Type B pancreatic cell (in vitro differentiated cells): ENCODE measurements at places on chromosomes 16 and 17.

- H3K4me3 ChIP-seq = no peak overlapping the region
- H3K27ac ChIP-seq = no peak overlapping the region
Measured at GRCh38 chr16:87312008-87312407, 5.2 kb downstream of the C16orf95 start.

- H3K27ac ChIP-seq = no peak overlapping the region
- no peaks in the 10 kb centered on the region for H3K36me3 ChIP-seq
- no peaks in the 10 kb centered on the region for H3K4me1 ChIP-seq
- no peak for DNase-seq
- no peak overlapping the region for H3K4me3 ChIP-seq
- H3K27me3 ChIP-seq = no peaks in the 10 kb centered on the region
Measured at GRCh38 chr17:18025945-18026776, 12.8 kb downstream of the ATPAF2 start.

GRCh38 chr16:50247123-50247905, 19.0 kb upstream of the ADCY7 start:
- peaks cover 11% of the 10 kb centered on the region for H3K4me1 ChIP-seq
- peak overlapping the region; percentile 66 for H3K27ac ChIP-seq
- H3K36me3 ChIP-seq = no peaks in the 10 kb centered on the region
- peak overlapping the region; percentile 83 for H3K4me3 ChIP-seq
- no peaks in the 10 kb centered on the region for H3K27me3 ChIP-seq

- no peak for DNase-seq
- no peaks in the 10 kb centered on the region for H3K27me3 ChIP-seq
- peaks cover 20% of the 10 kb centered on the region for H3K4me1 ChIP-seq
- no peak overlapping the region for H3K4me3 ChIP-seq
Measured at GRCh38 chr16:54487933-54488332, 201.3 kb upstream of the IRX3 start.

GRCh38 chr17:78342449-78343186, 17.3 kb downstream of the SOCS3 start:
- H3K4me1 ChIP-seq = peaks cover 12% of the 10 kb centered on the region
- peak overlapping the region; percentile 11 for H3K4me3 ChIP-seq
- peaks cover 19% of the 10 kb centered on the region for H3K27me3 ChIP-seq
- H3K36me3 ChIP-seq = no peaks in the 10 kb centered on the region

- H3K36me3 ChIP-seq = peaks cover 30% of the 10 kb centered on the region
- H3K4me3 ChIP-seq = no peak overlapping the region
Measured at GRCh38 chr17:57311281-57312216, 55.2 kb downstream of the MSI2 start.

GRCh38 chr16:78520470-78520869, 421.0 kb downstream of the WWOX start:
- H3K36me3 ChIP-seq = peaks cover 3% of the 10 kb centered on the region
- DNase-seq = no peak
- no peak overlapping the region for H3K4me3 ChIP-seq
- no peaks in the 10 kb centered on the region for H3K27me3 ChIP-seq
- H3K27ac ChIP-seq = no peak overlapping the region

DNA sequence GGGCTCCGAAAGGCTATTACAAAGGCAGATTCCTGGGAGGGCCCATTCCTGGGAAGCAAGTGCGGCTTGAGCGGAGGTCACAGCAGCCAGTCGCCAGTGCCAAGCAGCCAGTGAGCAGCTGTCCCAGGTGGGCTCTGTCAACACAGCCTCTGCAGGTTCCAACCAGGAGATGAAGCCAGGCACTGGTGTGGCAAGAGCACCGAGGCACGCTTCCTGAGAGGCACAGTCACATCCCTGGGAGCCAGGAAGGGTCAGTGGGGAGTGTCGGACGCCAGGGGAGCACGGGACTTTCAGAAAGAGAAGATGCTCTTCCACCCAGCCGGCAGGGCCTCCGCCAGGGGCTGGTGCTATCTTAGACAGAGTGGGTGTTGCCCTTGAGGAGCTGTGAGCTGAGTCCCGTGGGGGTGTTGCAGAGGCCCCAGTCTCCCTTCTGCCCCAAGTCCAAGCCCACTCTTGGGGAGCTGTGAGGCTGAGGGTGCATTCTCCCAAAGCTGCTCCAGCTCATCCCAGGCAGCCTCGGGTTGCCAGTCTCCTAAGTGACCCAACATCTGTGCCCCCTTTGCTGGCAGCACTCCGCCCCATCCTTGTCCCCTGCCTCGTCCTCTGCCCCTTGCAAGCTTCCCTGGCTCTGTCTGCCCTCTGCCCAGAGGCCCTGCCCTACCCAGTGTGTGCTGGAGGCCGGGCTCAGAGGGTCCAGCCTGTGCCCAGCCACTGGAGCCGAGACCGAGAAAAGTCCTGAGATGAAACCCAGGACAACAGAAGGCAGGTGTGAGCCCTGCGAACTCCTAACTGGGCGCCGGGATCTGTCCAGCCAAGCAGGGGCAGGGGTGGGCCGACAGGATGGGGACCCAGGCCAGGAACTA, 6.6 kb downstream of the UBALD1 start:
- peak overlapping the region; percentile 16 for H3K27ac ChIP-seq
- no peaks in the 10 kb centered on the region for H3K4me1 ChIP-seq
- peaks cover 4% of the 10 kb centered on the region for H3K36me3 ChIP-seq
- no peak overlapping the region for H3K4me3 ChIP-seq
- no peak for DNase-seq
- no peaks in the 10 kb centered on the region for H3K27me3 ChIP-seq

DNA sequence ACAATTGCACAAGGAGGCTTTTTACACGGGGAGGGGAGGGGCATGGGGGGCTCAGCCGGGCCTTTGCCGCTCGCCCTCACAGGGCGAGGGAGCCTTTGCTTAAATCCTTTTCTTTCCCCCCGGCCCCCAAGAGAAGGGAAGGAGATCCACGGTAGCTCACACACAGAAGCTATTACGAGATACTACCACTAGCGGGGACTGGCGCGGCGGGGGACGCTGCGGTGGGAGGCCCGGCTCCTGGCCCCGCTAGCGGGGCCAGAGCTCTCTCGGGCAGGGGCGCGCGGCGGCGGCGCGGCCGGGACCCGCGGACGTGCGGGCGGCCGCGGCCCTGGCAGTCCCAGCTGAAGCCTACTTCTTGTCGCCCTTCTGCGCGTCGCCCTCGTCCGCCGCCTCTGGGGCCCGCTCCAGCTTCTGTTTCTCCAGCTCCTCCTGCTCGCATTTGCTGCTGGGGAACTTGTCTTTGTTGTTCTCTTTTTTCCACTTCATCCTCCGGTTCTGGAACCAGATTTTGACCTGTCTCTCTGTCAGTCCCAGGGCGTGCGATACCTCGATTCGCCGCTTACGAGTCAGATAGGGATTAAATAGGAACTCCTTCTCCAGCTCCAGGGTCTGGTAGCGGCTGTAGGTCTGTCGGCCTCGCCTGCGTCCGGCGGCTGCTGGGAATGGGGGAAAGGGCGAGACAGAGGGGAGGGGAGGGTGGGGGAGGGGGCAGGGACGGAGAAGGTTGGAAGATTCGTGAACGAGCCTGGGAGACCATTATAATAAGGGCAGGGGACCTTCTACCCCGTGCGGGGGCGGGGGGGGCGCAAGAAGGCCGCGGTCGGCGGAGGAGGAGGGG, 2.0 kb downstream of the HOXB8 start:
- DNase-seq = no peak
- peaks cover 90% of the 10 kb centered on the region for H3K27me3 ChIP-seq
- H3K27ac ChIP-seq = peak overlapping the region; percentile 92
- H3K36me3 ChIP-seq = no peaks in the 10 kb centered on the region
- peaks cover 33% of the 10 kb centered on the region for H3K4me1 ChIP-seq
- H3K4me3 ChIP-seq = peak overlapping the region; percentile 92

GRCh38 chr16:87712184-87712762, 53.5 kb downstream of the KLHDC4 start:
- H3K4me1 ChIP-seq = no peaks in the 10 kb centered on the region
- H3K27ac ChIP-seq = no peak overlapping the region
- H3K36me3 ChIP-seq = no peaks in the 10 kb centered on the region

GRCh38 chr16:1922357-1922756, 4.1 kb upstream of the HS3ST6 start:
- DNase-seq = no peak
- peak overlapping the region; percentile 16 for H3K27ac ChIP-seq
- peaks cover 54% of the 10 kb centered on the region for H3K27me3 ChIP-seq
- peaks cover 9% of the 10 kb centered on the region for H3K4me1 ChIP-seq
- peak overlapping the region; percentile 57 for H3K4me3 ChIP-seq

- no peak for DNase-seq
- peaks cover 8% of the 10 kb centered on the region for H3K27me3 ChIP-seq
- no peak overlapping the region for H3K27ac ChIP-seq
- no peaks in the 10 kb centered on the region for H3K36me3 ChIP-seq
- H3K4me3 ChIP-seq = no peak overlapping the region
- peaks cover 17% of the 10 kb centered on the region for H3K4me1 ChIP-seq
Measured at GRCh38 chr17:58330997-58331814, 2.6 kb upstream of the TSPOAP1 start.

- no peaks in the 10 kb centered on the region for H3K36me3 ChIP-seq
- DNase-seq = no peak
- no peak overlapping the region for H3K27ac ChIP-seq
- no peak overlapping the region for H3K4me3 ChIP-seq
Measured at GRCh38 chr17:44637066-44637465, 19.2 kb upstream of the MEIOC start.

GRCh38 chr16:4318451-4318910, 2.6 kb downstream of the GLIS2 start:
- H3K27me3 ChIP-seq = peaks cover 10% of the 10 kb centered on the region
- DNase-seq = no peak
- peaks cover 11% of the 10 kb centered on the region for H3K4me1 ChIP-seq

DNA sequence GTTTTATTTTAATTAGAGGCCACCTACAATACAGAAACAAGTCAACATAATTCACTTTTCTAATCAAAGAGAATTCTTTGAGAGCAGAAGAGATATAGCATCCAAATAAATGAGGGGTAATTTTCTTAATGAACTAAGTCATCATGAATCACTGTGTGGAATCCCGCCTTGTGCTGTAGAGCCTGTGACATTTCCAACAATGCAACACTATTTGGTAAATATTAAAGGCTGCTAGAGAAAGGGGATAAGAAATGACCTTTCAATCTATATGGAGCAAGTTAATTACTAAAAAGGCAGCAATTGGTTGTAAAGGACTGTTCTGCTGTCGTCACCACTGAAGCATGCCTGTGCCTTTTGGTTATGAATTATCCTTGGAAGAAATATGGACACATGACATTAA, 345.7 kb upstream of the MAF start:
- DNase-seq = no peak
- no peak overlapping the region for H3K4me3 ChIP-seq
- H3K36me3 ChIP-seq = no peaks in the 10 kb centered on the region
- no peak overlapping the region for H3K27ac ChIP-seq

GRCh38 chr16:71456801-71457200, 5.2 kb downstream of the ZNF23 start:
- no peaks in the 10 kb centered on the region for H3K27me3 ChIP-seq
- no peak for DNase-seq
- no peaks in the 10 kb centered on the region for H3K4me1 ChIP-seq
- no peak overlapping the region for H3K4me3 ChIP-seq
- peaks cover 41% of the 10 kb centered on the region for H3K36me3 ChIP-seq

DNA sequence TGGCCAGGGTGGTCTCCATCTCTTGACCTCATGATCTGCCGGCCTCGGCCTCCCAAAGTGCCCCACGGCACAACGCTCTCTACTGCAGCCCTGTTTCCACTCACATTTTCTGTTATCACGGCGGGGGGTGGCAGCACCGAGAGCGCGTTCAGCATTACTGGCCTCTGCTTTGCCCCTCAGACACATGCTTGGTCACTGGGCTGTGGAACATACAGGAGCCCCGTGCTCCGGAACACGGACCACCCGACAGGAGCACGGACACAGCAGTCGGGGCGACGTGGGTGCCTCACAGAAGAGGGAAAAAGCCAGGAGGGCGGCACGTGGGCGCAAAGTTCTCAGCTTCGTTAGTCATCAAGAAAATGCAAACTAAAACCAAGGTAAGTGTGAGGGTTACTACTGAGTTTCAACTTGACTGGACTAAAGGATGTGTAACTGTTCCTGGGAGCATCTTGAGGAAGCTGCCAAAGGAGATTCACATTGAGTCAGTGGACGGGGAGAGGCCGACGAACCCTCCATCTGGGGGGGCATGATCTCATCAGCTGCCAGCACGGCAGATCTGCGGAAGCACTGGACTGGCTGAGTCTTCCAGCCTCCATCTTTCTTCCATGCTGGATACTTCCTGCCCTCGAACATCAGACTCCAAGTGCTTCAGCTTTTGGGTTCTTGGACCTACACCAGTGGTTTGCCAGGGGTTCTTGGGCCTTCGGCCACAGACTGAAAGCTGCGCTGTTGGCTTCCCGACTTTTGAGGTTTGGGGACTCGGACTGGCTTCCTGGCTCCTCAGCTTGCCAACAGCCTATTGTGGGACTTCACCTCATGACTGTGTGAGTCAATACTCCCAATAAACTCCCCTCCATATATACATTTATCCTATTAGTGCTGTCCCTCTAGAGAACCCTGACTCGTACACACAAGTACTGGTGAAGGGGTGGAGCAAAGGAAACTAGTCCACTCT, 106.8 kb downstream of the ZNF778 start:
- no peaks in the 10 kb centered on the region for H3K27me3 ChIP-seq
- H3K36me3 ChIP-seq = peaks cover 15% of the 10 kb centered on the region
- H3K4me3 ChIP-seq = peak overlapping the region; percentile 15
- H3K27ac ChIP-seq = peak overlapping the region; percentile 82

GRCh38 chr17:72334205-72334604, 213.4 kb downstream of the SOX9 start:
- no peaks in the 10 kb centered on the region for H3K27me3 ChIP-seq
- H3K4me3 ChIP-seq = no peak overlapping the region
- no peak for DNase-seq
- H3K4me1 ChIP-seq = peaks cover 31% of the 10 kb centered on the region

- DNase-seq = no peak
- no peak overlapping the region for H3K27ac ChIP-seq
- peaks cover 44% of the 10 kb centered on the region for H3K4me1 ChIP-seq
- H3K36me3 ChIP-seq = no peaks in the 10 kb centered on the region
- H3K27me3 ChIP-seq = no peaks in the 10 kb centered on the region
- H3K4me3 ChIP-seq = no peak overlapping the region
Measured at GRCh38 chr16:89397331-89397861, 93.0 kb downstream of the ANKRD11 start.

GRCh38 chr17:81999976-82000802, 22.5 kb downstream of the CENPX start:
- DNase-seq = no peak
- peaks cover 10% of the 10 kb centered on the region for H3K4me1 ChIP-seq
- no peak overlapping the region for H3K4me3 ChIP-seq
- H3K27me3 ChIP-seq = no peaks in the 10 kb centered on the region
- no peak overlapping the region for H3K27ac ChIP-seq
- peaks cover 4% of the 10 kb centered on the region for H3K36me3 ChIP-seq

GRCh38 chr17:2517539-2517938, 5.9 kb upstream of the METTL16 start:
- H3K27me3 ChIP-seq = no peaks in the 10 kb centered on the region
- H3K4me3 ChIP-seq = no peak overlapping the region
- no peaks in the 10 kb centered on the region for H3K4me1 ChIP-seq
- no peak for DNase-seq
- no peaks in the 10 kb centered on the region for H3K36me3 ChIP-seq

GRCh38 chr17:17191961-17192381, 14.2 kb downstream of the PLD6 start:
- peaks cover 9% of the 10 kb centered on the region for H3K4me1 ChIP-seq
- H3K27ac ChIP-seq = no peak overlapping the region
- no peak for DNase-seq

- no peak for DNase-seq
- H3K27ac ChIP-seq = peak overlapping the region; percentile 83
- H3K4me3 ChIP-seq = peak overlapping the region; percentile 65
- H3K4me1 ChIP-seq = peaks cover 27% of the 10 kb centered on the region
- H3K27me3 ChIP-seq = no peaks in the 10 kb centered on the region
Measured at GRCh38 chr17:38444151-38444550, 15.9 kb downstream of the ARHGAP23 start.
